ENCODE measurements at places on chromosomes 12 and 14. TPM values are rescaled to one million over a fixed set of nuclear protein-coding genes. Genes with fewer than 3 reads are reported as not detected.

Gene MMP17
- 14.8 TPM for total RNA-seq

Gene EGLN3
- total RNA-seq, result 19.8 TPM

DNA sequence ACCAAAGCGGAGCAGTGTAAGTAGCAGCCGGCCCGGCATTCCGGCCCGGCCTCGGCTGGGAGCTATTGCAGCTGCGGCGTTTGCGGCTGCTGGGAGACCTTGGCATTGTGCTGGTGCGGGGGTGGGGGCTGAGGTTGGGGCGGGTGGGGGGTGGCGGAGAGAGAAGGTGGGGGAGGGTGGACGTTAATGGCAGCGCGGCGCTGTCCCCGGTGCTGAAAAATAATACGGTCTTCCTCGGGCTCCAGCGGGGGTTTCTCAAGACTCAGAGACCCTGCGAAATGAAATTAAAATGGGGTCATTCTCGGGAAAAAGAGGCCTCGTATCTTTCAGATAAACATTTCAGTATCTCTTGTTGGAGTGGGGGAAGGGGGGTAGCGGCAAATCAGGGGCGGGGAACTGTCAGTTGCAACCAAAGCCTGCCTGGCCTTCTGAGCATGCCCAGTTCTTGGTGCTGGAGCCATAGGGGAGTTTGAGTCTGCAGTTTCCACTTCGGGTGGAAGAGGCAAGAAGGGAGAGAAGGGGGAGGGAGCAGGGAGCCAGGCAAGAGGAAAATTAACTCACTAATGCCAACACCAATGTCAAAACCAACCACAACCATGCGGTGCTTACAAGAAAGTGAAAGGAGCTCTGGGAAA lies 414 bp downstream of the UNC79 start:
- H3K27ac ChIP-seq, result no peak overlapping the region
- H3K36me3 ChIP-seq, result peaks cover 9% of the 10 kb centered on the region
- peaks cover 2% of the 10 kb centered on the region for H3K27me3 ChIP-seq
- peaks cover 3% of the 10 kb centered on the region for H3K4me1 ChIP-seq
- H3K4me3 ChIP-seq, result peak overlapping the region; percentile 94

DNA sequence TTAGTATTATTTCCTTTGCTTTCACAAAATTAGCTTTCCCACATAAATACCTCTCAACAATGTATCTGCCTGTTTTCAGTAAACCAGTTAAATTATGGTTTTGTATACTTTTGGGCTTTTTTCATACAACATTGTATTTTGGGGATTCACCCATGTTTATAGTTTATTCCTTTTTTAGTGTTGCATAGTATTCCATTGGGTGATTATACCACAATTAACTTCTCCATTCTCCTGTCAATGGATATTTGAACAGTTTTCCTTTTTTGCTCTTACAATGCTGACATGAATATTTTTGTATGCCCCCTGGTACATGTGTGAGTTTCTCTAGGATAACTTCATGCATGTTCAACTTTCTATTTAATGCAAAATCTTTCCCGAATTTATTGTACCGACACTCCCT lies 12.6 kb upstream of the NDUFA12 start:
- H3K4me3 ChIP-seq, result no peak overlapping the region
- DNase-seq, result no peak
- H3K27ac ChIP-seq, result no peak overlapping the region

GRCh38 chr14:60114881-60115280 lies 23.2 kb downstream of the PCNX4 start:
- DNase-seq, result no peak
- no peaks in the 10 kb centered on the region for H3K4me1 ChIP-seq
- H3K36me3 ChIP-seq, result peaks cover 10% of the 10 kb centered on the region
- no peak overlapping the region for H3K4me3 ChIP-seq
- no peaks in the 10 kb centered on the region for H3K27me3 ChIP-seq

GRCh38 chr12:103858953-103859601 lies 18.0 kb upstream of the NT5DC3 start:
- H3K27ac ChIP-seq, result no peak overlapping the region
- no peak overlapping the region for H3K4me3 ChIP-seq
- H3K4me1 ChIP-seq, result no peaks in the 10 kb centered on the region
- H3K36me3 ChIP-seq, result no peaks in the 10 kb centered on the region
